ENCODE measurements at places on chromosomes 3 and 15.

GRCh38 chr3:53026382-53027162, 19.3 kb downstream of the SFMBT1 start:
- DNase-seq = no peak

DNA sequence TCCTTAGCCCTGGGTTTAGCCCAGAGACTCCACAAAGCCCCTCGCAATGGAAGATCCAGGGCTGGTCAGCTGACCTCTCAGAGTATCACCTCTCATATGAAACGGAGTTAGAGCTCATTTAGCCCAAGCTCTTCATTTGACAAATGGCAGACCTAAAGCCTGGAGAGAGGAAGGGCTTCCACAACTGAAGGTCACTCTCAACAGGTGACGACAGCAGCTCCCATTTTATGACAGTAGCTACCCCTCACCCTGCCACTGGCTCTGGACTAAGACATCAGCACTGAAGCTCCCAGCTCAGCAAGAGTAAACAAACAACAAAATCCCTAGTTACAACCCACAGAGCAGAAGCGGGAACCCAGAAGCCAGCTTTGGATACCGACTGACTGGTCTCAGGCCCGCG, 33.7 kb downstream of the TLE3 start:
- no peak for DNase-seq

GRCh38 chr3:9251055-9251786, 1.8 kb upstream of the SRGAP3 start:
- DNase-seq = no peak

- DNase-seq = no peak
These were observed 31.1 kb upstream of the CCDC174 start for GRCh38 chr3:14620512-14620911.

DNA sequence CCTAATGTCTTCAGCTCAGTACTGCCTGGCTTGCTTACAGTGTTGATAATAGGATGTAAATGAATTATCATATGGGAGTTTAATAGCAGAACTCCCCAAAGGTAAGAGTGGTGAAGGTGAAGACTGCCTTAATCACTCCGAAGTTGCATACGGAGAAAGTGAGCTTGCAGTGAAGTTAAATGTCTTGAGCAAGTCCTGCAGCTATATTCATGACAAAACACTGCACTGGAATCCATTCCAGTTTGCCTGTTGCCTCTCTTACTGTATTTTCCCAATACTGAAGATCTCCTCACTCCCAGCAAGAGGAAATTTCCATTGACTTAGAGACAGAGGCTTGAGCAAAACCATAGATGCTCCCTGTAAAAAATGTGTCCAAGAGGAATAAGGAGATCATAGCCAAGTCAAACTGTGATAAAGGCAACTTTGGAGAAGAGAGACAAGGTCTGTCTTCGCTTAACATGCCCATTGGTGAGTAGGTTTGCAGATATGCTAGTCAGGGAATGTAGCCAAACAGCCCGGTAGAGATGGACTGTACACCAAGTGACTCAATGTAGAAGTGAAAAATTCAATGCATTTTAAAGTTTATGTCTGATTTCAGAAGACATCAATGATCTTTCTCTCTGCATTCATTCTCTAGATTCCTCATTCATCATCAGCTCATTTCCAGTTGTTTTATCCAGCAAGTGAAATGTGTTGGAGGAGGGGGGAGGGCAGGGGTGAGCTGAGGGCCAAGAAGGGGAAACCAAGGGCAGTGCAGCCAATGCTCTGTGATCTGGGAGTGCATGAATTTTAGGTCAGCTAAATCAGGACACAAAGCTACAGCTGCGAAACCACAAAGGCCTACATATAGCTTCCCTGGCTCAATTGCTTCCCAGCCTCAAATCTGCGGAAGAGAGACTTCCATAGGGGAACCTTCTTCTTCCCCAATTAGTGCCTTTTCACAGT, 667.1 kb upstream of the NR2F2 start:
- no peak for DNase-seq

DNA sequence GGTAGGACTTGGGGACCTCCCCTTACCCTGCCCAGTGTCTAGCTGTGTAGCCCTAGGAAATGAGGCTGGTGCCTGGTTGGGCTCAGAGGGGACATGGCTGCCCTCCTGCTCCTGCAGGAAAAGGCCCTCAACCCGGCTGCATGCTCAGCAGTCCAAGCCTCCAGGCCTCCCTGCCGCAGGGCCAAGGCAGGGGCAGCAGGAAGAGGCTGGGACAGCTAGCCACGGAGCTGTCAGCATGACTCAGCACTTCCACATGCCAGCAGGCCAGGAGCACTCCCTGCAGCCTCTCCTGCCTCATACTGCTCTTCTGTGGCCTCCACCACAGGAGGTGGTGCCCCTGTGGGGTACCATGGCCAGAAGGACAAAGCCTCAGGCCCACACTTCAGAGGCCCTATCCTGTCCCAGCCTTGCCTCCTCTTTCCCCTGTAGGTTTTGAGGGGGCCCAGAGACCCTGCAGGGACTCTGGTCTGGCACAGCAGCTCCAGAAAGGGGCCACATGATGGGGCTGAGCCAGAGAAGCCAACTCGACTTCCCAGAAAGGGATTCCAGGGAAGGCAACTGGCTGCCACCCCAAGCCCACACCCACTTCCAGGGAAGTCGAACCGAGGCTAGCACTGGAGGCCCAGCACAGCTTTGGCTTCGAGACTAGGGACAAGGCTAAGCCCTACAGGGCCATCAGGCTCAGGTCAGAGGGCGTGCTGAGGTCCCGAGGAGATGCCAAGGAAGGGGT, 19.5 kb downstream of the TKT start:
- no peak for DNase-seq

- DNase-seq = no peak
These were observed 52.9 kb upstream of the NUDT16 start for GRCh38 chr3:131328721-131329120.

All from stimulated activated CD8-positive, alpha-beta memory T cell treated with anti-CD3 and anti-CD28 coated beads, Interleukin-4, amount 100 ng/mL, for 1 hour (primary cell).